Caki2 (cell line): ENCODE measurements at places on chromosomes 11 and 22. TPM values are rescaled to one million over a fixed set of nuclear protein-coding genes. Genes with fewer than 3 reads are reported as not detected.

The ADM2 gene
- 4.6 and 5.0 TPM in 2 replicates for total RNA-seq

The OR52K2 gene
- total RNA-seq = not detected in 2 replicates

The STIM1 gene
- 36.1 and 45.5 TPM in 2 replicates for total RNA-seq

The TMEM179B gene
- total RNA-seq = 14.9 and 33.8 TPM in 2 replicates

The MGAT3 gene
- not detected in 2 replicates for total RNA-seq

The C11orf16 gene
- total RNA-seq = not detected in 2 replicates

The TEX12 gene
- not detected in 2 replicates for total RNA-seq

- DNase-seq = no peak
These were observed 210.5 kb downstream of the FAM181B start for GRCh38 chr11:82523141-82523540.

DNA sequence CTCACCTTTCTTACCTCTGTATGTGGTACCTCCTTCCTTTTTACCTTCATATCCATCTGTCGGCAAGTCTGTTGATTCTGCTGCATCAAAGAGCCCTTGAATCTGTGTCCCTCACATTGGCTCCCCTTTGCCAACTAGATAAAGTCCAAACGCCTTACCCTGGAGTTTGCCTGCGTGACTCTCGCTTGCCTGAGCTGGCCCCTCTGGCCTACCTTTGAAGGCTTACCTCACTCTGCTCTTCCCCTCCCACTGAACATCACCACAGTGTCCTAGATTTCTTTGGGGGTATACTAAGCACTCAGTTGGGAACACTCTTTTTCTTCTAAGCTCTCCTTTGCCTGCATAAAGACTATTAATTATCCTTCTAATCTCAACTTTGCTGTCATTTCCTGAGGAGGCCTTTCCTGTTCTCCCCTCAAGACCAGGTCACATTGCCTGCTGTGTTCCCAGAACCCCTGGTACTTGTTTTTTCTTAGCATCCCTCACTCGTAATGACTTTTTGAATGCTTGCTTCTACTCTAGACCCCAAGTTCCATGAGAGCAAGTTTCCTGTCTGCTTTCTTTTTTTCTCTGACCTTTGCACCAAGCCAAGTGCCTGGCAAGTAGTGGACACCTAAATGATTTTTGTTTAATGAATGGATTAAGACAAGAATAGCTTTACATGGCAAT, 67.8 kb upstream of the ADORA2A start:
- no peak for DNase-seq

DNA sequence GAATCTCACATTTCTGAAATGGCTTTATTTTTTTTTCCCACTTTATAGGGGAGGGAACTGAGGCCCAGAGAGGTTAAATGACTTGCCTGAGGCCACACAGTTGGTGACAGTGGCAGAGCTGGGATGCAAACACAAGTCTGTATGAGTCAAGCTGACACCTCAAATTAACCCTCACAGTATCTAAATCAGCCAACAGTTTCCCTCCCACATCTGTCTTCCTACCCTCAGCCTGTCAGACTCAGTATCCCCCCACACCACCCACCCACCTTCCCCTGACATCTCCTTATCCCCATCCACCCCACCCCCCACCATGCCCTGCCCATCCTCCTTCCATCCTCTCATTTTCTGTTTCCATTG, 95.2 kb downstream of the TP53I11 start:
- DNase-seq = no peak

GRCh38 chr22:19530751-19531150, 6.5 kb upstream of the CLDN5 start:
- no peak for DNase-seq

DNA sequence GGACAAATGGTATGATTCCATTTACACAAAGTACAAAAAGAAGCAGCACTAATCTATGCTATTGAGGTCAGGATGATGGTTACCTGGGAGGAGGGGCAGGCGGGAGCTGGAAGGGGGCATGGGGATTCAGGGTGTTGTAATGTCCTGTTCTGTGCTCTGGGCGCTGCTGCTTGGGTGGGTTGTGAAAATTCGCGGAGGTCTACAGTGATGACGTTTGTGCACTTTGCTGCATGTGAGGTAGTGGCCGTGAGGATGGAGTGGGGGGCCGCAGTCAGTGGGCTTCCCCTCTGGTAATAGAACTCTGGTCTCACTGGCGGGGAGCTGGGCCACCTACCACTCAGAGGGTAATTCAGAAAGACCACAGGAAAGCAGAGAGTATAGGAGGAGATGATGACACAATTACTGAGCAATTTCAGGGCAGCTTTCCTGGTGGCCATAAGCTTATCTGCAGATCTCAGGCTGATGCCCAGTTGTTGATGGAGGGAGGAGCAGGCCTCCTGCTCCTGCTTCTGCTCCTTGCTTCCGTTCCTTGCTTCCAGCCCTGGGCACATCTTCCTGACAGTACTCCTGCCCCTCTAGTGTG, 121.5 kb downstream of the CEP164 start:
- DNase-seq = no peak

DNA sequence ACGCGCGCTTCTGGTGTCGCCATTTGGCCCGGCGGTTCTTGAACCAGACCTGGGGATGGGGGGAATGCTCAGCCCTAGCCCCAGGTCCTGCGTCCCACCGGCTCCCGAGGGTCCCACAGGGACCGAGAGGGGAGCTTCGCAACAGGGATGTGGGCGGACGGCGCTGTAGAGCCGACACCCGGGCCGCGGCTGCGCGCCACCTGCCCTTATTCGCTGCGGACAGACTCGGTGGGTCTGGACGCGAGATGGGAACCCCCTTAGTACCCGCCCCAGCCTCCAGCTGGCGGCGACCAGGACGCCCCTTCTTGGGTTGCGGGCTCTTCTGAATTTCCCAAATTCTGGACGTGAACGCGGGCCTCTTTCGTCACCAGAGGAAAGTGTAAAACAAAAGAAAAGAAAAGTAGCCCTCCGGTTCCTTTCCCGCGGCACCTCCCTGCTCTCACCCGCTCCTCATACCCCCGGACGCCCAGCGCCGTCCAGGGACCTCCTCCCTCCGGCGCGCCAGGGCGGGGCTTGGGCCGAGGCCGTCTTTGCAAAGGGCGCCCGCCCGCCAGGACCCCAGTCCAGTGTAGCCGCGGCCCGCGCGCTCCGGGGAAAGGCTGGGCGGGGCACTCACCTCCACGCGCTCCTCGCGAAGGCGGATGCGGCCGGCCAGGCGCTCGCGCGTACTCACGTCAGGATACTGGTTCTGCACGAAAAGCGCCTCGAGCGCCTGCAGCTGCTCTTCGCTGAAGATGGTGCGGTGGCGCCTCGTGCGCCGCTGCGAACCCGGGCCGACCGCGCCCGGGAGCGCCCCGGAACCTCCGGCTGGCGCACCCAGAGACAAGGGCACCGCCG, 827 bp downstream of the GSC2 start:
- DNase-seq = no peak
